ENCODE measurements at places on chromosomes 11 and 22.
A peak's percentile ranks its signal among the peaks of the same experiment; 100 is the strongest.

GRCh38 chr11:62575156-62575555, 1.5 kb upstream of the EEF1G start:
- DNase-seq, result no peak

DNA sequence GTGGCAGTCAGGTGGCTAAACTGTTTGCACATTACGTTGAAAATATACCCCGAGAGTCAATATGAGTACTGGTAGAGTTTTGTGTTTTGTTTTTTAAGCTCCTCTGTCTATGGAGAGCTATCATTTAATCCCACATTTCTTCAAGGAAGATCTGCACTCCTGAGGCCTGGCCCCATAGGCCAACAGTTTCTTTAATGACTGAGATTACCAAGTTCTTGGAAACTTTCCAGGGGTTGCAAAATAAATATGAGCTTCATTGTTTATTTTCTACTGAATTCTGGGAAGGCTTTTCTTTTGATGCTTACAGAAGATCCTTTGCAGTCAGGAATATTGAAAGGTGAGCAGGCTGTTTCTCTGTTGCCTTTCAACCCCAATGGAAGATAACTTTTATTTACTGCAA, 452.0 kb downstream of the JRKL start:
- DNase-seq, result no peak

- DNase-seq, result no peak
Measured at GRCh38 chr22:18999008-18999407, 62.9 kb upstream of the PRODH start.

GRCh38 chr11:20099527-20099926, 60.7 kb downstream of the DBX1 start:
- no peak for DNase-seq

- DNase-seq, result no peak
Measured at GRCh38 chr11:81190546-81190945, 1543.1 kb downstream of the FAM181B start.

DNA sequence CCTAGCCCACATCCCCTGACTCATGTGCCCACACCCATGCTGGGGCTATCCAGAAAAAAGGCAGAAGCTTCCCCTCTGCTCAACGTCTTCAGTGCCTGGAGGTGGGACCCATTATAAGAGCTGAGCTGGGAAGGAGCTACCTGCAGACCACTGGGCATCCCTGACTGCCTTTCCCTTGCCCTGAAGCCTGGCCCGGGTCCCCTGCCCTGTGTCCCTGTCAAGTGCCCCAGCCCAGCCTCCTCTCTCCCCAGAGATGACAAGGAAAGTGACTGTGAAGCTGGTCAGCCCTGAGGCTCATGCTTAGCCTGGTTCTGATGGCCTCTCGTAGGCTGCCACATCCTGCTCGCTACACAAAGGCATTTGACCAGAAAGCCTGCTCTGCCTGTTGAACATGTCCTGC, 140.4 kb downstream of the PARVA start:
- DNase-seq, result no peak

DNA sequence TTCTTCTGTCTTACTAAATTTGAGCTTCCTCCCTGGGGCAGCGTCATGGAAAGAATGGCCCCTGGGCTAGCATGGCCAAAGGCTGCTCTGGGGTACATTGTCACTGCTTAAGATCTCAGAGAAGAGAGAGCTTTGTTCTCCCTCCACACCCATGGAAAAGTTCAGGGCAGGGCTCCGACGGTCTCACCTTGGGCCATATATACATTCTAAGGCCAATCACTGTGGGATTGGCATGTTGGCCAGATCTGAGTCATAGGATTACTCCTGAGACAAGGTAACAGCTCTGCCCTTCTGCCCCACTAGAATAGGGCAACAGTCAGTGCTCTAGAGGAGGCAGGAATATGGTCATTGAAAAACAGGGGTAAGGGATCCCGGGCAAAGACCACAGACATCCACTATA, 56.2 kb downstream of the BUD13 start:
- DNase-seq, result no peak

GRCh38 chr11:17930544-17931125, 82.2 kb downstream of the SERGEF start:
- DNase-seq, result no peak

DNA sequence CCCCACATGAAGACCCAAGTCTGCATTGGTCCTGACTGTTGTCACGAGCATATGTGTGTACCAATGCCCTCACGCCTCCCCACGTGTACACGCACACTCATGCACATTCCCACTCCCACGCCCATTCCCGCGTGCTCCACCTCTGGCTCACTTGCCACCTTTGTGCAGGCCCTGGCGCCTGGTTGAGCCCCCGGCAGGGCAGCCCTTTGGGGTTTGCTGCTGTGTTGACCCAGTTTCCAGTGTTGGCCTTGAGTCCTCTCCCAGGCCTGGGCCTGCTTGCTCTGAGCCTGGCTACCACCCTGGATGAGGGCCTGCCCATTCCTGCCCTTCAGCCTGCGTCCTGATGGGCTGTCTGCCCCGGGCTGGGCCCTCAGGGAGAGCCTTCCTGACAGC, 18.2 kb downstream of the PVALB start:
- no peak for DNase-seq

DNA sequence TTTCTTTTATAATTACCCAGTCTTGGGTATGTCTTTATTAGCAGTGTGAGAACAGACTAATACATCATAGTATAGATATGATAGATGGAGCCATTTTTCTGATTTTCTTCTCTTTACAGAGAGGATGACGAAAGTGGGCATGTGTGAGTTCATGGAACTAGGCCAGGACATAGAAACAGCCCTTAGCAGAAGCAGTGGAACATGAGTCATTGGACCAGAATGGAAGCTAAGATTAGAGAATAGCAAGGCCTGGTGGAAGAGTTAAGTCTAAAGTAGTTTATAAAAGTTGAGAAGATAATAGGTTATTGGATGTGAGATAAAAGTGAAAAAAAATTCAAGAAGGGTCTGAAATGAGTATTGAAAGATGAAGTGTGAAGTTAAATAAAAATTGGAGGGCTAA, 97.0 kb upstream of the MPPED2 start:
- no peak for DNase-seq

DNA sequence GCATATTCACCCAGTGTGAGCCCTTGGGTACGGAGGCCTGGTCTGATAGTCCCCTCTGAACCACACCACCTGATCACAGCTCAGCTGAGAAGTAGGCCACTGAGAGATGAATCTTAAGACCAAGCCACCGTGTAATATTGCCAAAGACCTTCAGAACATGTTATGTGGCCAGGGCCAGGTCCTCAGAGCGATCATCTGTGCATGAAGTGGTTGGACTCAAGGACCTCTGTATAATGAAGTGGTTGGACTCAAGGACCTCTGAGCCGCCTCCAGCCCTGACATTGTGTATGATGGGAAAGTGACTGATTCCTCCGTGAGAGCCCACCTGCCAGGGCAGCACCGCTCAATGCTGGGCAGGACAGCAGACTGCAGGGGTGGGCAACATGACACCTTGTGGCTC, 70.2 kb downstream of the TP53I11 start:
- DNase-seq, result no peak

DNA sequence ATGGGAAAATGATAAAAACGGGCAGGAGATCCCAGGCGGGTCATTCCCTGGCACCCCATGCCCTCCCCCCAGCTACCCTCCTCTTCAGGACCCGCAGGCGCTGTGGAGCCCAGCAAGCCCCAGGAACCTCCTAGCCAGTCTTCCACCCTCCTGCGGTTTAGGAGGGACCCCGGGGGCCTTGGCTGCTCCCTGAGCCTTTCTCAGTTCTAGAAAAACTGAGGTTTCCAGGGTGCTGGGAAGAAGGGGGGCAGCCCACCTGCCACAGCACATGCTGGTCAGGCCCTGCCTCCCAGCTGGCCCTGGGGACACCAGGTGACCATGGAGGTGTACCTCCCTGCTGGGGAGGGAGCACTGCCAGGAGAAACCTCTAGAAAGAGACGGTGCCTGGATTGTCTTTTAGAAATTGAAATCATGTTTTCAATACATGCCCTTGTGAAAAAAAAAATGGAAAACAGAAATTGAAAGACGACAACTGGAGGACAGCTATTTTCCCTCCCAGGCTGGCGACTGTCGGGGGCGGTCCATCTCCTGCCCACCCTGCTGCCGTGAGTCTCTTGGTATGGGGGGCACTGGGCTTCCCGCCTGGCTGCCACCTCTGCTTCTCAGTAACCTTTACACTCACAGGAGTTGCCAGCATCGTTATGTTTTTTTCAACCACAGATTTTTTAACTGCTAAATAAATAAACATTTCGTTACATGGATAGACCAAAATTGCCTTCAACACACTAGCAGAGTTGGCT, 398.5 kb downstream of the TBC1D22A start:
- no peak for DNase-seq

DNA sequence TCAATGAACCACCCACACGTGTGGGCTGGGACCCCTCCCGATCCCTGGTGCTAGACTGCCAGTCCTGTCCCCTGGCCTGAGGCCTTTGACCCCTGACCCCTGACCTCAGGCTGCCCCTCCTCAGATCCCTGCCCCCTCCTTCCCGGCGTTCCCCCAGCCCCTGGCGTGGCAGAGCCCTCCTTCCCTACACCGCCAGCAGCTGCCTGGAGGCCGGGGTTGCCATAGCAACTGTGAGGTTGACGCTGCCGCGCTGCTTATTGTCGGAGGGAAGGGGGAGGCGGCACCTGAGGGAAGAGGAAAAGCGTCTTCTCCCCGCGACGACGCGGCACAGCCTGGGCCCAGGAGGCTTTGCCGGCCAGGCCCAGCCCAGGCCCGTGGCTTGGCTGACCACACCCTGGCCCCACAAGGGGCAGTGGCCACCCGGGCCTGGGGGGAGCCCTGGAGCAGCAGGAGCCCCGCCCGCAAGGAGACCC, 32.6 kb downstream of the SHANK3 start:
- no peak for DNase-seq

DNA sequence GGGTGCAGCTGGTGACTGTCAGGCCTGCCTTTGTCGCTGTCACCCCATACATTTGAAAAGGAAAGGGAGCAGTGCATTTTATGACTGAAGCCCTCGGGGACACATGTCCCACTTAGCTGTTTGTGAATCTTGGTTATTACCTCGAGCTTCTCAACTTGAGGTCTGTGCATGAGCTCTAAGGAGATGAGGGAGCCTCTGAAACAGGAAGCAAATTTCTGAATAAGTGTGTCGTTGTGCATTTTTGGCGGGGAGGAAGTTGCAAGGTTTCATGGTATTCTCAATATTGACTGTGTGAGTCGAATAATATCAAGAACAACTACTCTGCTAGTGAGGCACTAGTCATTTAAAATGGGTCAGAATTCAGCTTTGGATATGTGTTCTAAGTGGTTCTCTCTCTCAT, 149.7 kb upstream of the PLET1 start:
- no peak for DNase-seq

DNA sequence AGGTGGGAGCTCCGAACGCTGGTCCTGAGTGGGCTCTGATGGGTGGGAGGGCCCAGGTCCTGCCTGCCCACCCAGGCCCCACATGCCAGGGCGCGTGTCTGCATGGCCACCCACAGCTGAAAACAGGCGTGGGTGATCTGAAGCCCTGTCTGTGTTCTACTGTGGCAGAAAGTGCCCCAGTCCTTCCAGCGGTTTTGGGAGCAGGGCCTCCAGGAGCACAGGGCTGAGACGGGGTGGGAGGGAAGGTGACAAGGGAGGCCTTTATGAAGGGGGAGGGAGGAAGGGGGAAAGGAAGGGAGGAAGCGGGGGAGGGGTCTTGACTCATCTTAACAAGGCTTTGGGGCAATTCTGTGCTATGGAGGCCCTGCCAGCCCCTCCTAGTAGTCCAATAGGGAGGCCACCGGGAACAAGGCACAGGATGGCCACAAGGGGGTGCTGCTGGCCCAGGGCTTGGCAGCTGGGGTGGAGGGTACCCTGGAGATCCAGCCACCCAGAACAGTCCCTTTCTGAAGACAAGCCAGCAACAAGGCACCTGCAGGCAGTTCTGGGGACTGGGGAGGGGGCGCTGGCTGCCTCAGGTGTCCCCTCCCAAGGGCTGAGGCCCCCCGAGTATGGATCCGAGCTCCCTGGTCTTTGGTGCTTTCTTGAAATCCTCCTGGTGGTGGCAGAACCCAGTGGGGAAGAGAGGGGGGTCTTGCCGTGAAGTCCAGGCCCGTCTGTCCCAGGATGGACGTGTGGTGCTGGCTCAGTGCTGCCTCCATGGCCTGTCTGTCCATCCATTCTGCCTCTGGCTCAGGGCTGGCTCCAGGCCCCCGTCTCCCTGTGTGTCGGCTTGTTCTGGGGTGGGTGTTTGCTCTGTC, 6.3 kb upstream of the FADS3 start:
- peak; percentile 72 for DNase-seq

GRCh38 chr11:119356349-119357031, 10.0 kb upstream of the MFRP start:
- DNase-seq, result peak; percentile 70

DNA sequence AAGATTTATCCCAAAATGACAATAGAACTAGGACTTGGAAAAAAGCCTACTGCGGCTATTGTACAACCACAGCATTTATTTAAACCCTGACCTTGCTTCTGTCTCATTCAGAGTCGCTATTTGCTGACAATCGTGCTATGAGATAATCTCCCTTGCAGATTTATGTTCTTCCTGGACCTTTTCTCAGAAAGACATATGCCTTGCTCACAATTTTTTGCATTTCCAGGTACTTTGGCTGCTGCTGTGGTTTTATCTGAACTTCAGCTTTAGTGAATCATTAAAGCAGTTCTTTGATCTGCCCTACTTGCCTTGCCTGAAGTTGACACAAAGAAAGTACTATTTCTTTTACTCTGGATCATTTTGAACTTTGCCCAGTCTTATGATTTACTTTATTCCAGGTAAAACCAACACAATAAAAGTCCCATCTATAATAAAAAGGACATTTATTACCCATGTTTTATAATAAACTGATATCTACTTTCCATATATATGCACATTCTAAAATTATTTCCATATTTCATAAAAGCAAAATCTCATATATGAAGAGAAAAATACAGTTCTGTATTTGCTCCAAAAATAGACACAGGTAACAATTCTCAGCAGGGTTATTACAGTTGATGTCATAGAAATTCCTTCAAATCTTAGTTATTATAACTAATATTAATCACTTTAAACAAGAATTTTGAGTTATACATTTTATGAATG, 63.4 kb upstream of the CARD18 start:
- DNase-seq, result no peak

DNA sequence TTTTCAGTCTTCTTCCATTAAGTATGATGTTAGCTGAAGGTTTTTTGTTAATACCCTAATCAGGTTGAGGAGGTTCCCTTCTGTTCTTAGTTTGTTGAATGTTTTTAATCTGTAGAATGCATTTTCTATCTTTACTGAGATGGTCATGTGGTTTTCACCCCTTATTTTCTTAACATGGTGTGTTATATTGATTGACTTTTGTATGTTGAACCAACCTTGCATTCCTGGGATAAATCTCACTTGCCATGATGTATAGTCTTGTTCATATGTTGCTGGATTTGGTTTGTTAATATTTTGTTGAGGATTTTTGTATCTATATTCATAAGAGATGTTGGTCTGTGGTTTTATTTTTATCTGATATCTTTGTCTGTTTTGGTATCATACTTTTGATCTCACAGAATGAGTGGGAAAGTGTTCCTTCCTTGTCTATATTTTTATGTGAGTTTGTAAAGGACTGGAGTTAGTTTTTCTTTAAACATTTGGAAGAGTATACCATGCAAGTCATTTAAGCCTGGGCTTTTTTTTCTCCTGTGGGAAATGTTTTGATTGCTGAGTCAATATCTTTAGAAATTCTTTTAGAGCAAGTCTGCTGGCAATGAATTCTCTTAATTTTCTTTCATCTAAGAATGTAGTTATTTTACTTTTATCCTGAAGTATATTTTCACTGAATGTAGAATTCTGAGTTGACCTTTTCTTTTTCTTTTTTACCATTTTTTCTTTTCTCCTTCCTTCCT, 5.5 kb upstream of the P4HA3 start:
- no peak for DNase-seq

Data from T-cell (primary cell).